ENCODE measurements at places on chromosomes 5 and 9.

GRCh38 chr9:13948037-13948436 is 365.9 kb downstream of the NFIB start:
- no peak for DNase-seq

- no peak for DNase-seq
Measured at GRCh38 chr9:75878488-75878860, 12.0 kb upstream of the PCSK5 start.

- DNase-seq, result no peak
Measured at GRCh38 chr9:120221844-120222243, 358.1 kb downstream of the CDK5RAP2 start.

DNA sequence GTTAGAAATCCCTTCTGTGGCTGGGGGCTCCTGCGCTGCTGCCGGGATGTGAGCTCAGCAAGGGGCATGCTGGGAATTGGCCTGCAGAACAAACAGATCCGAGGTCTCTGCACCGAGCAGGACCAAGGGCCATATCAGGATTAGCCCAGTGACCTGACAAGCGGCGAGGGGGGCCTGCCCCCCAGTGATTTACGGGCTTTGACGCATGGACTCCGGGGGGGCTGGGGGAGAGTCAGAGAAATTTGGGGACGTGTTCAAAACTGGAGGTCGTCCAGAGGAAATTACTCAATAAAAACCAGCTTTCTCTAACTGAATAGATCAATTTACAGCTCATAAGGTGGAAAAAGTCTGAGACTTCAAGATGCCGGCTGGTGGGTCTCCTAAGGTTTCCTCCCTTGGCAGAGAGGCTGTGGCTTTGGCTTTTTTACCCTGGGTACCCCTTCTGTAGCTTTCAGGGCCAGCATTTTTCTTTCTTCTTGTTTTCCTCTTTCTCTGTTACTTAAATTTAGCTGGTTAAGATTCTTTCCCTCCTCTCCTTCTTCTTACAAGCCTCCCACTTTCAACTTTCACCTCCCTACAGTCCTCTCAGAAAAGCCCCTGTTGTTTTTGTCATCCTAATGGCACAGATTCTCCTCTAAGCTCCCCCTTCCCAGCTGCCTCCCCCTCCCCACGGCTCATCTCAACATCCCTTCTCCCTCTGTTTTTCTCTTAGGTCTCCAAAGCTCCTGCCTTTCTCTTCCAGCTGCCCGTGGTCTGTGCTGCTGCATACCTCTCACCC is 551.0 kb downstream of the CCDC171 start:
- DNase-seq, result peak; percentile 11

DNA sequence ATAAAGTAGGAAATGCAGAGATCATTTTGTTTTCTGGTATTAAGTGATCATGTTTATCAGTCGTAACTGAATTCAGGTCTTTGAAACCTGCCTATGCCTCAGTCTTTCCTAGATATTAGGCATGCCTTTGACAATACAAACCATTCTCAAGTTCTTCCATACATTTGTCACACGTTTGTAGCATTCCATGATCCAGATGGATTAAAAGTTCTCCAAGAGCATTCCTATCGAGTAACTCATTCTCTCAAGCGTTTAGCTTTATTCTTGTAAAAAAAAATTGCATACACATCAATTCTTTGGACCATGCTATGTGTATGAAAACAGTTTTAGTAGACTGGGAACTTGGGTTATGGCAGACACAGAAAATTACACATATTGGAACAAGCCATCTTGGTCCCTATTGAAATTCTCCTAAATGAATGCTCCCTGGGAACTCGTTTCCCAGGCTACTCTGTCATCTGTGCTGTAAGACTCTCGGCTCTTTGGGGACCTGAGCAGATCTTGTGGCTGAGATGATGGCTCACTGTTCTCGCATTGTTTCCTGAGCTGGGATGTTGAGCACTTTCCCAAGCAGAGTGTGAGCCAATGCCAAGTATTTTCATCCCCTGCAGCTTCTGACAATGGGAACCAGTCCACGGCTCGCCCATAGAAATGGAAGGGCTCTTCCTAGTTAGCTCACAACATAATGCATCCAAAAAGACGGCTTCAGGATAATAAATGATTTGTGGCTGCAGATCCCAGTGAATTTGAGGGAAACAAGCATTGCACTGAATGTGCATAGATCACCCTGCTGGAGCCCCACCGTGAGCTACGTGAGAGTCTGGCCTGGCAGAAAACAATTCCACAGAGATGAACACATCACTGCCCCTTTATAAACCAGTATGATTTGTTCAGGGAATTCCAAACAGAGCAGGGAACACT is 230.2 kb downstream of the IRX1 start:
- DNase-seq, result no peak

DNA sequence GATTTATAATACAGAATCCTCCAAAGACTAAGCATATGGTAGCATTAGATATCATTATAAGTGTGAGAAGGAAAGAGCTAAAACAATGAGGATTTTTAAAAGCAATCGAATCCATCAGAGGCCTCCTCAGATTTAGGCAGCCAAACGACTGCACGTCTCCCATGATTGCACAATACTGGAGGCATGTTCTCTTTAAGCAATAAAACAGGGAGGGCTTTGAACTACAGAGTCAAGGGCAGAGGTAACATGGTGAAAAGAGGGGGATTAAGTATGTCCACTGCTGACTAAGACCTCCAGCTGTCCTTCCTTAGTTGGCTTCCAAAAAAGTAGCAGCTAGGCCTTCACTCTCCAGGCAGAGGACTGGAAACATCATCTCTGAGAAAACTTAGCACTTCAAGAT is 298.7 kb upstream of the RGMB start:
- DNase-seq, result no peak

GRCh38 chr9:76176171-76176570 is 218.1 kb downstream of the RFK start:
- no peak for DNase-seq

GRCh38 chr9:101582553-101582952 is 12.2 kb downstream of the PPP3R2 start:
- DNase-seq, result no peak

DNA sequence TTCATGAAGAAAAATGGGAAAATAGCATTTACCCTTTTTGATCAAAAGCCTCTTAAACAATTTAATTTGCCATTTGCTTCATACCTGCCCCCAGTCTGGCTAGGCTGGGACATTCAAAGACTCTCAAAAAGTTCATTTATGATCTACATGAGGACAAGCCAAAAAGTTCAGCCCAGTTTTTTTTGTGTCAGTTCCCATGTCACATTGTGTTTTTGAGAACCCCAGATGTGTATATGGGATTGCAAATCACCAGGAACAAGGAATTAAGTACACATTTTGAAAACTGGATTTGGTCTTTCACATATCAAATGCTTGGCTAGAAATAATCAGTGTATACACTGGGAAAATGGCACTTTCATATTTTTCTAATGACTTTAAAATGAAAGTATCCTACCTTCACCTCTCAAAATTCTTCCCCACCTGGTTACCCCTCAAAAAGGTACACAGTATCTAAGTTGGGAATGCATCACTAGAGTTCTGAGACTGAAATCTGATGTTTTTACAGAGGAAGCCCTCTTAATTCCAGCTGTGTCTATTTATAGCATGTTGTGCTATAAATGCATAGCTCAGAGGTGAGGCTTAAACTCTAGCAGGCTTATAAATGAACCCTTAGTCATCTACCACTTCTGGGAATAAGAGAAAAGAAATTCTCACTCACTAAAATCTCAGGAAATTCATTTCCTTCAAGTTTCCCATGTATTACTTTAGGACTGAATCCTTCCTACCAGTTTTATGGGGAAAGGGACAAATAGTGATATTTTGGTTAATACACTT is 9.3 kb downstream of the STOM start:
- DNase-seq, result no peak

DNA sequence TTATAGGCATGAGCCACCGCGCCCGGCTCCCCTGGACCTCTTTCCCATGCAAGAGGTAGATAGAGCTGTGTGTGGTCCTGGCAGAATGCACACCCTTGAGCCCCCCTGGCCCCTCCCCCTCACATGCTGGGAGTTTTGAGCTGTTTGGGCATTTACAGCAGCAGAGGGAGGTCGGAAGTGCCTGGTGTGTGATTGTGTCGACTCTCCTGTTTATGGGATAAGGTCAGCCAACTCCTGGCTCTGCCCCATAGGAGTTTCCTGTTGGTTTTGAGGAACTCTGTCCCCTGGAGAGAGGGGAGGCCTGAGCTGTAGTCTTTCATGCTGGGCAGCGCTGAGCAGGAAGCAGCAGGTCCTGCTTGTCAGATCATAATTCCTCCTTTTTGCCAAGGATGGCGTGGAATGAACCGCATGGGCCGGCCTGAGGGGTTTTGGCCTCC is 6.0 kb downstream of the LRRC8A start:
- DNase-seq, result no peak

GRCh38 chr9:128257086-128257825 is 18.6 kb downstream of the GOLGA2 start:
- DNase-seq, result no peak

GRCh38 chr5:1119312-1119831 is 7.5 kb upstream of the SLC12A7 start:
- DNase-seq, result no peak

- DNase-seq, result no peak
Measured at GRCh38 chr5:60143942-60144549, 250.5 kb upstream of the PDE4D start.

GRCh38 chr9:123382653-123383511 is 26.9 kb downstream of the CRB2 start:
- DNase-seq, result no peak

- DNase-seq, result no peak
Measured at GRCh38 chr9:88905506-88905905, 85.8 kb upstream of the S1PR3 start.

DNA sequence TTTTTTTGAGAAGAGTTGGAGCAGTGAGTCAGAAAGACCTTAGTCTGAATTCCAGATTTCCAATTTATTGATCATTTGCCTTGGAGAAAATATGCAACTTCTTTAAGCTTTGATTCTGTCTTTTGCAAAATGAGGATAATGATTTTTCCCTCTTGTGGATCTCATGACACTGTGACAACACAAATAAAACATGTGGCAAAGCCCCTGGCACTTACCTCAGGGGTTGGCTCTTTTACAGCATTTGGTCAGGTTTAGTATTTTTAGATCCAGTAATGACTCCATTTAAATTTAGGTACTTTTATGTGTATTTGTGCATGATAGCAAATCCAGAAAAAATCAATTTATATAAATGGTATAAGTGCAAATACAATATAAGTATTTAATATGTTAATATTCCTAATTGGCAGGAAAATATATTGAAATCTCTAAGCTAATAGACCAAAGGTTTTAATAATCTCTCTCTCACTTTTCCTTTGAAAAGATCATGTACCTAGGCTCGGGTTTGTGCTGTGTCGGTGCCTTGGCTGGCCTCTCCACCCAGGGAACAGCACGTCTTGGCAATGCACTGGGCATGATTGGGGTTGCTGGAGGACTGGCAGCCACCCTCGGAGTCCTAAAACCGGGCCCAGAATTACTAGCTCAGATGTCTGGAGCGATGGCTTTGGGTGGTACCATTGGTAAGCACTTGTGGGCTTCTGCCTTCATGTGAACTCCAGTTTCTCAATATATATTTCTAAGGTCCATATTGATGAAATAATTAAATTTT is 49.7 kb downstream of the NNT start:
- no peak for DNase-seq

GRCh38 chr5:113325054-113325453 is 109.7 kb downstream of the TSSK1B start:
- no peak for DNase-seq

DNA sequence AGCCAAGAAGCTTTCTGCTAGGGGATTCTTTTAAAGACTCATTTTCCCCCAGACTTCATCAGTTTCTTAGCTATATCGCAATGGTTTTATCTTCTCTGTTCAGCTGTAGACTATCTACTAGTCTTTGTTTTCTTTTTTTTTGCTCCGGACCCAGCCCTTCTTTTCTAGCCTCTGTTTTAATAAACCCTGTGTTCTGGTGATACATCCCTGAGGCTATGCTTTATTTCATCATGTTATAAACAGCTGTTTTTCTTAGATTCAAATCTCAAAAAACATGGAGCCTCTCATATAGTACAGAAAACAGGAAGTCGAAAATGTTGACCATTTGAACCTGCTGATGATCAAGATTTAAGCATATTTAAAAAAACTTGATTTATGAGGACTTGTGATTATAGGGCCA is 37.8 kb downstream of the SCGB3A1 start:
- DNase-seq, result no peak

DNA sequence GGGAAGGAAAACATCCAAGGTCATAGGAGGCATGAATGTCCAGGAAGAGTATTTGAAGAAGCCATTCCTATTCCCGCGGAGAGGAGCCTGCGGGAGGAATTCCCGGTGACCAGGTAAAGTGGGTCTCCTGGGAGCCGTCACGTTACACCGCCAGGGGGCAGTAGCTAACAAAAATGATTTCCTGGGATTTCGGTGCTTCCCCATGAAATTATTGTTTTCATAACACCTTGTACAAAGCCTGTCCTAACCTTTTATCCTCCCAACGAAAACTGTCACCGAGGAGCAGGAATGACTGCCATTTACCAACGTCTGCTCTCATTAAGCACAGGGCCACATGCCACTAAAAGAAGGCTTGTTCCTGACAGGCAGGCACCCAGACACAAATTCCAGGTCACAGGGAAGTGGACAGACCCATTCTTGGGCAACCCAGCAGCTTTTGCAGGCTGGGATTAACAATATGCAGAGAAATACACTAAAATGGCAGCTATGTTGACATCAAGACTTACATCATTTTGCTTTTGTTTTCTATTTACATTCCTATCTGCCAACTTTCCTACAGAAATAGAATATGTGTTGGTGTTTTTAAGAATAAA is 41.2 kb upstream of the CTSL start:
- no peak for DNase-seq

DNA sequence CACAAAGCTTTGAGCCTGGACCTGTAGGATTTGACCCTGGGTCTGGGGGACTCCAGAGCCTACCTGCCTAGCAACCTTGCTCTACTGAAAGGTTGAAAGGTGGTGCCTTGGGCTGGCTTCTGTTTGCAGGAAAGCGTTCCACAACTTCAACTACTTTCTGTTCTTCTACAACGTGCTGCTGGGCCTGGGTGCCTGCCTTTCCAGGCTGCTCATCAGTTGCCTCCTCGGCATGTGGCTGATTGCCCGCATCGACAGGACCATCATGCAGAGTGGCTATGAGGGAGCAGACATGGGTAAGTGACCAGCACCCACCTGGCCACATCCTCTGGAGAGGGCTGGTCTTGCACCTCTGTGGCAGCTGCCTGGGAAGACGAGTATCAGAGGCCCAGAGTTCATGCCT is 13.6 kb upstream of the CCDC180 start:
- DNase-seq, result no peak

DNA sequence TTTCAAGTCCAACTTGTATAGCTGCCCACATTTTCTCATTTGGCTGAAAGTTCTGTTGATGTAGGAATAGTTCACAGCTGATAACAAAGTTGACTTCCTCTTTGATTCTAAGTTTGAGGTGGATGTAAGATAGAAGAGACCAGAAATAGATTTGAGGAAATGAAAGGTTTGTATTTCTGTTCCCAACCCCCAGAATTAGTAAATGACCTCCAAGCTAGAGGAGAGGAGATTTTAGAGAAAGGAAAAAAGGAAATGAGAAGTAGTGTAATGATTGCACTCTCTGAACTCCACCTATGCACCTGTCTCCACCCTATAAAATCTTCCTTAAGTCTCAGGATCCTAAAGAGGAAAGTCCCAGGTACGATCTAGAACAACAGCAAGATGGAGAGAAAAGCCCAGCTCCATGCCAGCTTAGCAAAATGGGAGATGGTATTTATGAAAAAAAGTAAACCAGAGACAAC is 130.4 kb upstream of the POC5 start:
- peak; percentile 3 for DNase-seq

- DNase-seq, result no peak
Measured at GRCh38 chr5:84016085-84016484, 295.4 kb upstream of the HAPLN1 start.
